ENCODE measurements at places on chromosomes 12 and 14.

GRCh38 chr14:92649934-92650545 lies 98.4 kb downstream of the LGMN start:
- no peak for DNase-seq

DNA sequence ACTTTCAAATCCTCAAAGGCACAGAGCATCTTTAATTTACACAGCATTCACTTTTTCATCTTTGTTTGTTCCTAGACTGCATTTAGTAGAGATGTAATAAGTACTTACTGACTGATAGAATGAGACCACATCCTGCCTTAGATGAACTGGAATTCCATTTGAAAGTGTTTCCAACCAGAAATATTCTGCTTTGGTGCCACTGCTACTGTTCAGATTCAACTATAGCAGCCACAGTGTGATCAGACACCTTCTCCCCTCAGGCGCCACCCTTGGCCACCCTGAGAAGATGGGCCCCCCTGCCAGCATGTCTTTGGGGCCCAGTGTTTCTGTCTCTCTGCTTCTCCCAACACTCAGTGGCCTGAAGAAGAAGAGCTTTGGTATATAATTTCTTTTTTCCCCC lies 449.1 kb downstream of the RAD51B start:
- no peak for DNase-seq

DNA sequence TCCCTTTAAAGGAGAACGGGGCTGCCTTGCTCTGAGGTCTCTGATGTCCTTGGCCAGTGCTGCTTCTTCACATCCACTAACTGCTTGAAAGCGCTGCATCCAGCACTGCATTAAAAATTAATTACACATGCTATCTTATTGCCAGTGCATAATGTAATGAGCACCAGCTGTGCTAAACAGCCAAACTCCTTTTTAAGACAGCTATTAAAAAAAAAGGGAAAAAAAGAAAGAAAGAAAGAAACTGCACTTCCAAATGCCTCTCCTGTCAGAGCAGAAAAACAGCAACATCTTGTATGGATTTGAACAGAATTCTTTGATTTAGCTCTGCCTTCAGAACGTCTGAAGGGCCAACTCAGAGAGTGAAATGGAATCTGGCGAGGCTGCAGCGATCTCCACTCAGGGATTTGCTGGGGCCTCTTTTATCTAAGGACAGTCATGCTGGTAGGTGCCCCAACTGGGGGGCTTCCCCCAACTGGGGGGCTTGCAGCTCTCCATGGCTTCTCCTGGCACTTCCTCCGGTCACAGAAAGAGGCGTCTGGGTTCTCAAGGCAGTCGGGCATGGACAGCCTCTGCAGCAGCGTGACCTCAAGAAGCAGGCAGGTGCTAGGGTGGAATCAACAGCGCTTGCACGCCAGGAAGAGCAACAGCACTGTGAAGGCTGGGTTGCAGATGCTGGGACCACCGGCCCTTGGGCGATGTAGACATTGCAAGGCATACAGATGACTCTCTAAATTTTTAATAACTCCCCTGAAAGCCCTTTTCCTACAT lies 46.4 kb downstream of the BCL11B start:
- no peak for DNase-seq

- DNase-seq, result no peak
Measured at GRCh38 chr12:107356266-107356936, 263.1 kb upstream of the CRY1 start.

DNA sequence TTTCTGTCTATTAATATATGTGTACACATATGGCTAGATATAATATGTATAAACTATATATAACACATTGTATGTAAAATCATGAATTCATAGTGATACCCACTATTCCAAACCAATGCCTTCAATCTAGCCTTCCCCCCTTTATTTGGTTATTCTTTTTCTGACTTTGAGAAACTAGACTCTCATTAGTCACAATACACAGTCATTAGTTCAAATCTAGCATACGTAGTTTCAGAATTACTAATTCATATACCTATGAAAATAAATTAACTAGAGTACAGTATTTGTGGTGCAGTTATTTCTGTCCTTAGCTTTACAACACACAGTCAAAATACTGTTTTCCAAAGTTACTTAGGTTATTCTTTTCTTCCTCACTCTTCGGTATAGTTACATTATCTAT lies 268.2 kb downstream of the DPF3 start:
- DNase-seq, result no peak

DNA sequence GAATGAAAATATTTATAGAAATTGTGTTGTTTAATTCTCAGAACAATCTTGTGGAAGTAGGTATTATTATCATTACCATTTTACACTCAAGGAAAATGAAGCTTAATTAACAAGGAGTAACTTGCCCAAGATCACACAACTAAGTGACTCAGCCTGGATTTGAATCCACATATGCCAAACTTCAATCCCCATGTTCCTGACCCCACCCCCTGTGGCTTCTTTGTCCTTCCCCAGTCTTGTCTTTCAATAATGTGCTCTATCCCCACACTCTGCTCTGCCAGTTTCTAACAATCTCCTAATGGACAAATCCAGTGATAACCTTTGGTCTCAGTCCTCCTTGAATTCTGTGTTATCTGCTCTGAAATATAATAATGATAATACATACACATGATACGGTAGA lies 355.2 kb downstream of the BMP4 start:
- DNase-seq, result no peak
